Aorta (tissue), 5 donors: ENCODE measurements at places on chromosomes 2 and 18. TPM values are rescaled to one million over a fixed set of nuclear protein-coding genes. Genes with fewer than 3 reads are reported as not detected.

- H3K4me1 ChIP-seq: no peaks in the 10 kb centered on the region
- H3K36me3 ChIP-seq: no peaks in the 10 kb centered on the region
- H3K27ac ChIP-seq: no peak overlapping the region
- H3K27me3 ChIP-seq: no peaks in the 10 kb centered on the region
- no peak overlapping the region for H3K4me3 ChIP-seq
- DNase-seq: no peak
Observed at GRCh38 chr18:75123113-75123512, 85.8 kb downstream of the PTGR3 start.

The PTMA gene
- total RNA-seq: 882 TPM

The MSTN gene
- 0.81 TPM for total RNA-seq

DNA sequence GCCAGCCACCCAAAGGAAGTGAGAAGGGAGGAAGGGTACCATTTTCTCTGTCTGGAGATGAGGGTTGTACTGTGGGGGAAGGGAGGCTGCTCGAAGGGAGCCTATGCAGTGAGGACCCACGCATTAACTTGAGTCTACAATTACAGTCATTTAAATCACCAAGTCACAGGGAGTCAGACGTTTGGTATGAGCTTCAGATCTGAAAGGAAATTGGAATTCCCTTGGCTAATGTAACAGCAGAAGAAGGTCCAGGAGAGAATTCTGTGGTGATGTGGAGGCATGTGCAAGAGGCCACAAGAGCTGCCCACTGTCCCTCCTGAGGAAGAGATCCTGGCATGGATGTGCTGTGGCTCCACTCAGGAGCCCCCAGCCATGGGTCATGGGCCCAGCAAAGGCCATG is 22.5 kb downstream of the DAPL1 start:
- H3K27ac ChIP-seq: no peak overlapping the region
- DNase-seq: no peak
- H3K36me3 ChIP-seq: no peaks in the 10 kb centered on the region
- H3K4me3 ChIP-seq: no peak overlapping the region
- H3K4me1 ChIP-seq: peaks cover 7% of the 10 kb centered on the region
- no peaks in the 10 kb centered on the region for H3K27me3 ChIP-seq

The SLC5A7 gene
- total RNA-seq: 0.19 TPM
